ENCODE measurements at places on chromosomes 16 and 17.

- no peak for DNase-seq
These were observed 180.0 kb downstream of the BANP start for GRCh38 chr16:88131256-88131655.

DNA sequence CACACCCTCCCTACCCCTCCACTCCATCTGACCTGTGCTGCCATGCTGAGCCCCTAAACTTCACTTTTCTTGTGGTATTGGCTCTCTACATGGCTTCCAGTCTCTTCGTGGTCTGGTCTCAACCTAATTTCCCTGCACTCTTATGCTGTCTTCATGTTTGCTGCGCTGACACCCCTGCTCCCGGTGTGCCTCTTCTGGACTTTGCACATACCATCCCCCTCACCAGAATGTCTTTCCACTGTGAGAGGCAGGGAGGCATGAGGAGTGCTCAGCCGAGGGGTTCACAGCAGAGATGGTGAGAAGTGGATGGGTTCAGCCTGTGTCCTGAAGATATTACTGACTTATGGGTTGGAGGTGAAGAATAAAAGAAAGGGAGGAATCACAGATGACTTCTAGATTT is 2.5 kb downstream of the TNFSF12 start:
- DNase-seq: no peak

GRCh38 chr17:67696347-67696746 is 21.4 kb upstream of the NOL11 start:
- no peak for DNase-seq

DNA sequence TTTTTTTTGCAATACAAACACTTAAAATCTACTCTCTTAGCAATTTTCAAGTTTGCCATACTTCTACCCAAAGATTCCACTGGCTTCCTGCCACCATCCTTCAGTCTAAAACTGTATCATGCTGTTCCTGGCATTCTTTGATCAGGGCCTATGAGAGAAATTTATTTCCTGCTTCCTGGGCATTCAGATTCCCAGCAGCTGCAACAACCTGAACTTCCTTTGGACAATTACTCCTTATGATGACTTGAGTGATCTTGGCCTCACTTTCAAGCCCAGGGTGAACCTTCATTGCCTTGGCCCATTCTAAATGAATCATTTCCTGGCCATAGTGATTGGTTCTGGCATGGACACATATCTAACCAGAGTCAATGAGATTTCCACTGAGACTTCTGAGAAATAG is 18.0 kb upstream of the MON1B start:
- DNase-seq: no peak

GRCh38 chr17:61456061-61456681 is 3.9 kb downstream of the TBX4 start:
- DNase-seq: no peak

Measured in G401 (cell line).